NCI-H1417 (cell line): ENCODE measurements at places on chromosomes 2 and 18.

DNA sequence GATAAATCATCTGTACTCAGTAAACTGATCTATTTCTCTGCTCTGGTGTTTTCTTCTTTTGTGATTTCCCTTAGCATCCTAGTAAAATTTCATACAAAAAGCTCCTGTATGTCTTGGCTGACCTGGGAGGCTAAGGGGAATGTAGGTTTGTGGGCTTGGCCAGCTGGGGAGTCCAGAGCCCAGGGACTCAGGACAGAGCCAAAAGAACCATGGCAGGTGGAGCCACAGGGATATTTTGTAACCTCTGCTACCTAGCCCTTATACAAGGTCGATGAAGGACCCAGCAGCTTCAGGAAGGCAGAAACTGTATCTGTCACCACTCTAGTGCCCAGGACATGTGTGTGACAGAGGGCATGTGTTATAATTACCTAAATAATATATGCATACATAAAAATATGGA, 22.7 kb upstream of the ZCCHC2 start:
- no peak for DNase-seq

DNA sequence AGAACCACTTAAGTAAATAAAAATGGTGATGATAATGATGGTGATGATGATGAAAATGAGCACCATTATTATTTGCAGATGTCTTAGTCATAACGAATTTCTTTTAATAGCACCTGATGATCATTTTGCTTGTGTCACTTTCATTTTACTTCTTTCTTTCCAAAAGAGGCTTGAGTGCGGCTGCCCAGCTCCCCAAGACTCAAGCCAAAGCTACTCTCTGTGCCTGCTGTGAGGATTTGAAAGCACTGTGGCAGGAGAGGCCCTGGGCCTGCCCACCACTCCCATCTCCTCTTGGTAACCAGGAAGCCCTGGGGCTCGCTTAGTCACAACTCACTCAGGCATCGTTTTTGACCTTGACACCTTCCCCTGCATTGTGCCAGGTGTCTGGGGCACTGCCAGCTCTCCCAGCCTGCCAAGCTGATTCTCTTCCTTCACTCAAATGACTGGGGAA, 41.2 kb downstream of the RPL37A start:
- DNase-seq, result peak; percentile 83

DNA sequence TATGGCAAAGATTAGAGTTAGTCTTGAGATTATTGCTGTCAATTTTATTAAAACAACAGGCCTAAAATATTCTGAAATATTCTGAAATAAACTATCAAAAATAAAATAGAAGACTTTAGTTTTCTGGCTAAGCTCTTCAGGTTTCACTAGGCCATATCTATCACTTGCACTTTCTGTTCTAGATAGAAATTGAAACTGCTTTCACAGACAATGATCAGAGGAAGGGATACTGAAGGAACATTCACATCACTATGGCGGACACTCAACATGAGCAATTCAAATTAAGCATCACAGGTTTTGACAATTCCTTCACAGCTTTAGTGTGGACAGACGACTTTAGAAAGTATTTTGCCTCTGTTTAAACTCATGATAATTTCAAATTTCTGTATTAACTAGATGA, 586.4 kb upstream of the REG3G start:
- DNase-seq, result no peak

DNA sequence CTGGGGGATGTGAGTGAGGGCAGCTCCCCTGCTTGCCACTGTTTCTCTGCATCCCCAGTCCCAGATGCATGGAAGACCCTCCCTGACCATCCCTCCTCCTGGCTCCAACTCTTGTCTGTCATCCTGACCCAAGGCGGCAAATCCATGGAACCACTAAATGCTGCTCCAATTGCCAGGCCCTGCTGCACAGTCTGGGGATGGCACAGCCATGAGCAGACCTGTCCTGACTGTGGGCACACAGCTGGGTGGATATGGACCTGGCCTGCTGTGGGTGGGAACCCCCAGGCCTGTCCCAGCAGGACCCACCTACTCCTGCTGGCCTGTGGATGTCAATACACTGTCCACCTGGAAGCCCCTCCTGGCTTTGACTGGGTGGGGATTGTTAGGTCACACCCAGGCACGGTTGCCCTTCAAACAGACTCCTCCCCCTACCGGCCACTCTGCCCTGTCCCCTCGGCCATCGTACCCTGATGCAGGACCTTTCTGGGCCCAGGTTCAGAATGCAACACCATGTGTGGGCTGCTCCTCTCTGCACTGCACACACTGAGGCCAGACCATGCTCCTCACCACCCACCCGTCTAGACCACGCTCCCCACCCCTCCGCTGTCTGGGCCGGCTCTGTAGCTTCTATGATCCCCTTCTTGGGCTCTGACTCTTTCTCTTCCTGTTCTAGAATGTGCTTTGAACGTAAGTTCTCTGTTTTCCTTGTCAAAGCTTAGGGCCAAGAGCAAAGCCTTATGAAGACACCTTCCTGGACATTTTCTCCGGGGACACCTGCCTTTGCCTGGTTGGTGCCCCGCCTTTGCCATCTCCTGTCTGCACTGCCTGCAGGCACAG, 57.9 kb downstream of the INPP5D start:
- no peak for DNase-seq

DNA sequence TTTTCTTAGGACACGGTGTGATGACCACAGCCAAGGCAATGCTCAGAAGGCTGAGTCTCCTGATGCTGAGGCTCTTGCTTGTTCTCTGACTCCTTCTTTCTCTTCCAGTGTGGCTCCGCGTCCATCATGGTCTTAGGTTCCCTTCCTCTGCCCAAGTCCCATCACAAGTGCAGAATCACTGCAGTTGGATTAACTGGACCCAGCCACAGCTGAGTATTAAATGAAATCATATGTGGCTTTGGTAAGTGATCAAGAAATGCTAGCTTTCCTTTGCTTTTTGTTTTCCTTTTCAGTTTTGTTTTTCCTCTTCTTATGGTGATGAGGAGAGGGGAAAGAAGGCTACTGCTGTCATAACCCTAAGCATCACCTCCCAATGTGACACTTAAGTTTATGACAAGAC, 375.8 kb downstream of the INSIG2 start:
- no peak for DNase-seq

DNA sequence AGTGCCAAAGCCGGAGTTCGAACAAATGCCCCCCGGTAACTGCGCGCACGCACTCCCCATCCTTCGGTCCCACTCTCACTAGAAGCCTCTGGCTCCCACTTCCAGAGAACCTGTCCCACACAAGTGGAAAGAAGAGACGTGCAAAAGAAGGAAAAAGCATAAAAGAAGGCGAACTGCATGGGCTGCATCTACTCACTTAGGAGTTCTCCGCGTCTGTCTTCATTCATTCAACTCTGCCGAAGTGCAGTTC, 312 bp downstream of the NR4A2 start:
- peak; percentile 52 for DNase-seq

DNA sequence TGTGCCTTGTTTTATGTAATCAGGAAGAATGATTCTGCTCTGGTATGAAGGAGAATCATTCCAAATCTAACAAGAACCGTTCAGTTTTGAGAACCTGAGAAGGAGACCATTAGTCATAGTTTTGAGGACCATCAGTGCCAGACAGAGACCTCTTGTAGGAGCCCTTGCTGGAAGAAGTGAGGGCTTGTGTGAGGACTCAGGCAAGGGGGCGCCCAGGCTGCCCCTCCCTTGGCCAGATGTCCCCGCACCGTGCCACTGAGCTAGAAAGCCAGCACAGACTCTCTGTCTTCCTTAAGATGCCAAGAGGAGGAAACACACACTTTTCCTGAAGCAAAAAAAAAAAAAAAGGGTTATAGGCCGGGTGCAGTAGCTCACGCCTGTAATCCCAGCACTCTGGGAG, 55.7 kb upstream of the SLC39A10 start:
- DNase-seq, result no peak

DNA sequence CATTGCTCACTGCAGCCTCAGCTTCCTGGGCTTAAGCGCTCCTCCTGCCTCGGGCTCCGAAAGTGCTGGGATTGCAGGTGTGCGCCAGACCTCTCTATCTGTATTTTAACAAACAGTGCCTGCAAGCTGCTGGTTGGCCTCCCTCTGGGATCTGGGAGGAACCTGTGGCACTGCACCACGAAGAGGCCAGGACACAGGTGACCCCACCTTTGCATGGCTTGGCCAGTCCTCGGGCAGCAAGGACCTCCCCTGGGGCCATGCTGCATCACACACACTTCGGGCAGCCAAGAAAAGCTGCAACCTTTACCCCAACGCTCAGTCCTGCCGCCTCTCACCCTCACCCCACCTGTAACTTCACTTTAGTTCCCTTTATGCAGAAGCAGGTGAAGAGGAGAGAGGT, 70.0 kb downstream of the PXDN start:
- DNase-seq, result no peak

GRCh38 chr2:233100192-233100998, 40.3 kb downstream of the INPP5D start:
- peak; percentile 5 for DNase-seq

DNA sequence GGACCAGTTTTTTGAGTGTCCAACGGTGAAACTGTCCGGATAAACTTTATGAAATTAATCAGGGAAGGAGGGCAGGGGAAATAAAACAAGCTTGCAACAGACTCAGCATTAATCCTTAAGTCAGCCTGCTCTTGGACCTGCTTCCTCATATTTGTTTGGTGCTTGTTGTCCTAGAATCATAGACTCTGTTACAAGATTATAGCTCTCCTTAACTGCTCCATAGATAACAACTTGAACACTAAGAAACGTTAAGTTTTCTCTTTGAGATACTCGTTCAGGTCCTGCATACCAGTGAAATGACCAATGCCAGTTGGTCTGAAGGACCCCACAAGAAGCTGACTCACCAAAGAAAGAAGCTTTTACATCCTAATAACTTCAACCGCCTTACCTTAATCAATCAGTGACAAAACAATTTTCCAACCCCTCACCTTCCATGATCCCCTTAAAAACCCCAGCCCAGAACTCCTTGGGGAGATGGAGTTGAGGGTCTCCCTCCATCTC, 493.2 kb downstream of the PID1 start:
- no peak for DNase-seq

GRCh38 chr18:3761266-3761665, 311.3 kb downstream of the TGIF1 start:
- DNase-seq, result no peak

- DNase-seq, result no peak
These were observed 53.1 kb downstream of the OLA1 start for GRCh38 chr2:174195253-174195652.

DNA sequence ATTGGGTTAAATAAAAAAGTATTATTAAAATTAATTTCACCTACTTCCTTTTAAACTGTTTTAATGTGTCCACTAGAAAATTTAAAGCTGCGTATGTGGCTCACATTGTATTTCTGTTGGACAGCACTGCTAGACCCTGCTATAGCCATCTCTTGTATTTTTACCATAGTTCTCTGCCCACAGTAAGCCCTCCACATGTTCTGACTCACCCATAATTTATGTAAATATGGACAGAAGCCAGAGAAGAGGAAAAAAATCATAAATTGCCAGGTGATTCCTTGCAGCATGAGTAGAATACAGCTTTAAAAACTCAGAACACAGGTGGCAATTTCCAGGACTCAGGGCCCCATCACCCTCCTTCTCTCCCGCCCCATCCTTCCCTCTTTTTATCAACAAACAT, 142.4 kb upstream of the MEX3C start:
- DNase-seq, result no peak

GRCh38 chr2:86396291-86396785, 44.8 kb upstream of the KDM3A start:
- no peak for DNase-seq

GRCh38 chr2:37415128-37415820, 70.8 kb downstream of the QPCT start:
- DNase-seq, result peak; percentile 76

DNA sequence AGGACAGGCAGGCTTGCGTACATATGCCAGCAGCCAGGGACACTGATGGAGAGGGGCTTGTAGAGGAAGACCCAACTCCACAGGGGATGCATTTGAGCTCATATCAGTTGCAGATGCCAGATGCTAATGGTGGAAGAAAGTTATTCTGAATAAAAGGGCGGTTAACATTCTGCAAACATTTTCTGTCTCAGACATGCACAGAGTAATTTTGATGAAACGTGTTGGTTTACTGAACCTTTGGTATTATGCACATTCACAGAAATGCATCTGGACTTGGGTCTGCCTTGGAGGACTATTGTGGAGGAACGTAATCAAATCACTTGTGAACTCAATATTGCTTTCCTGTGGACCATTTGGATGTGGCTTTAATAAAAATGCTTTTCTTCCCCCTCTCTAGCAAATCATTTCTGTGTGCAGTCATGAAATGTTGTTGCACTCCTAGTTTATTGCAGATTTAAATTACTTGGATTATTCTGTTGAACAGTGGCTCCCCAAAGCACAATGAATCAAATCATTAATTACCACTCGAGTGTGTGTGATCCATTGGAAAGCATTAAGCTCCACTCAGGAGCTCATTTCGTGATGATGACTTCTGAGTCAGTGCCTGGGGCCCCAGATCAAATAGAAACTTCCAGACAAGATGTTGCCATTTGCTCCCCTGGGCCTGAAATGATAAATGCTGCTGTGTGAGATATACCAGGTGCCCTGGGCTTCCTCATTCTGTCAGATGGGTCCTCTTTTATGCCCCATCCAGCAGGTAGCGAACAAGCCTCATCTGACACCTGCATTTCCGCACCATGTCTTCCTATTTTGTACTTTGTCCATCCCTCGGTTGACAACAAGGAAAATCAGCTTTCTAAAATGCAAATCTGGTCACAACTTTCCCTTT, 697.0 kb upstream of the HS6ST1 start:
- DNase-seq, result no peak

GRCh38 chr18:3595369-3596273, 145.6 kb downstream of the TGIF1 start:
- no peak for DNase-seq

- peak; percentile 79 for DNase-seq
These were observed 1.4 kb downstream of the PSME4 start for GRCh38 chr2:53969285-53969967.

GRCh38 chr2:190060626-190061025, 1.9 kb downstream of the MSTN start:
- DNase-seq, result no peak

DNA sequence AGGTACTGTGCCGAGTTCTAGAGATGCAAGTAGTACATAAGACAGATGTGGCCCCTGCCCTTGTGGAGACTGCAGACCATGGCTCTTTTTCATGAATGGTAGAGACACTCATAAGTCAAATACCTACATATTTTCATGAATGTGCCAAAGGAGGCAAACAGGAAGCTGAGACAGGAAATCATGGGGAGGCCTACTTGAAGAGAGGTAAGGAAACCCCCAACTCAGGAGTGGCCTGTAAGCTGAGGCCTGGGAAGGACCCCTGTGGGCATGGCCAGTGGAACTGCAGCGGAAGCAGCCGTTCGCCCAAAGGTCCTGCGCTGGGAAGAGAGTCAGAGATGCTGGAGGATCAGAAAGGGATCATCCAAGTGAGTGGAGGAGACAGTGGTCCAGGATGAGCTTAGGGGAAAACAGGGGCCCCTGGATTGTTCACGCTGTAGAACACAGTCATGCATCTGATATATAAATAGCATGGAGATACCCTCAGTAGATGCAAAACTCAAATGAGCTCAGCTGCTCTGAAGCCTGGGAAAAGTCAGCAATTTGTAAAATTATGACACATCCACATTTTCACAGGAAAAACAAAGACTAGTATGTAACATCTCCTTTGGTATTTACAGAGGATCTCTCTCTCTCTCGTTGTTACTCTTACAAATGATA, 228.9 kb downstream of the NEDD4L start:
- DNase-seq, result no peak

- DNase-seq, result no peak
These were observed 439.3 kb upstream of the TRIB2 start for GRCh38 chr2:12277241-12278034.

- DNase-seq, result no peak
These were observed 20.2 kb downstream of the ZNF516 start for GRCh38 chr18:76474824-76475223.

GRCh38 chr2:199339891-199340605, 117.7 kb downstream of the SATB2 start:
- no peak for DNase-seq
